ENCODE measurements at places on chromosomes 7 and 10.

DNA sequence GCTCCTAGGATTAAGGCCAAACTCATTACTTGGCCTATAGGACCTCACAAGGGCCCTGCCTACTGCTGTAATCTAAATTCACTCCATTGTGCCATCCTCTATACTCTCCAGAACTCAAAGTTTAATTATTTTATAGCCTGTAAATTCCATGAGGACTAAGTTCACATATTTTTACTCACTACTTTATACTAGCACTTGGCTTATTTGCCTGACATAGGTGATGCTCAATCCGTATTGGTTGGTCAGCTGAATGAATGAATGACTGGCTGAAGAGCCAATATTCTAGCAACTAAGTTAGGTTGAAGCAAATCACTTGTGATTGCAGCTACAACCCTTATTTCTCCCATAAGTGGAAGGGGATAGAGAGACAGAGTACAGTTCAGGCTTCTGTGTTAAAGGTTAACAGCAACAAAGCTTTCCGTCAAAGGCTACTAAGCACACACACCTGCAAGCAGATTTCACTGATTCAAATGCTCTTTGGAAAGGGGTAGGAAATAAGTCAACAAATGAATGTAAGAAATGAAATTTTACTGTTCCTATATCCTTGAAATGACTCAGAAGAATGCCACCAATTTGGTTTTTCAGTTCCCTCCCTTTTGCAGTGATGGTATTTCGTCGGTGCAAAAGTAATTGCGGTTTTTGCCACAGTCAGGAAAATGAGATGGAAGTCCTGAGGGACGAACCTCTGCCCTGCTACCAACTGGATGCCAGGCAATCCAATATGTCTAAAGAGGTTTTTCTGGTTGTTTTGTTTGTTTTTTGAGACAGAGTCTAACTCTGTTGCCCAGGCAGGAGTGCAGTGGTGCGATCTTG lies 120.7 kb downstream of the COL28A1 start:
- no peak for DNase-seq

- no peak for DNase-seq
Observed at GRCh38 chr7:130008941-130009847, 42.0 kb downstream of the ZC3HC1 start.

DNA sequence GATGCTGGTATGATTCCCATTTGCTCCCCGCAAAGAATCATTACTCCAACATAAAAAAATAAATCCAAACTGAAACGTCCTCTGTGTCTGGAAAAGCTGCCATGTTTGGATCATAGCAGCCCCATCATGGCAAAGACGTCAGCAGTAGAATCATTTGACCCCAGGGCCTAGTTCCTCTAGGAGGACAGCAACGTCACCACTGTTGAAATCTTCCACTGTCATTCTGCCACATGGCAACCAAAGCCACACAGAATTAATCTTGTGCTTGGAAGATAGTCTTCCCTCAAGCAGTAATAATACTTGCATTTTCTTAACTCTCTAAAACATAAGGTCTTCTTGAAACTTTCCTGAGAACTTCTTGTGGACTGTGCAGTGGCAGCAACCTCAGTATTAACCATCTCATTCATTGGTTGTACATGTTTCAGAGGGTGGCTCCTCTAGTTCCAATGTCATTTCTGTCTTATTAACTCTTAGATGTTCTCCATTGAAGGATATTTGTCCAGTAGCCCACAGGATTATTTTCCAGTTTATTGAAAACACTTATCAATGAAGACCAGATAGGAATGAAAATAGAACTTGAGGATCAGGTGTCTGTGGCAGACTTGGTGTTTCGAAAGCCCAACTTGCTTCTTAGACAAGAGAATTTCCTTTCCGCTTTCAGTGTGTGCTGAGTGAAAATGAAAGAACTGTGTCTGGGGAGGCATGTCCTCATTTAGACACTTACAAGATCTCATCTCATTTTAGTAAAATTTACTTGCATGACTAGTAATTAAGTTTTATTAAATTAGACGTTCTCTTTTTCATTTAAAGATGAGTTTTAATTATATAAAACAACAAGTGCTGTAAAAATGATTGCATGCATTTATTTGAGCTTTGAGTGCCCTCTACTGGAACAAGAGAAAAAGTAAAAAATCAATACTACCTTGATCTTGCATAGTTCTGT lies 28.9 kb upstream of the INHBA start:
- no peak for DNase-seq

DNA sequence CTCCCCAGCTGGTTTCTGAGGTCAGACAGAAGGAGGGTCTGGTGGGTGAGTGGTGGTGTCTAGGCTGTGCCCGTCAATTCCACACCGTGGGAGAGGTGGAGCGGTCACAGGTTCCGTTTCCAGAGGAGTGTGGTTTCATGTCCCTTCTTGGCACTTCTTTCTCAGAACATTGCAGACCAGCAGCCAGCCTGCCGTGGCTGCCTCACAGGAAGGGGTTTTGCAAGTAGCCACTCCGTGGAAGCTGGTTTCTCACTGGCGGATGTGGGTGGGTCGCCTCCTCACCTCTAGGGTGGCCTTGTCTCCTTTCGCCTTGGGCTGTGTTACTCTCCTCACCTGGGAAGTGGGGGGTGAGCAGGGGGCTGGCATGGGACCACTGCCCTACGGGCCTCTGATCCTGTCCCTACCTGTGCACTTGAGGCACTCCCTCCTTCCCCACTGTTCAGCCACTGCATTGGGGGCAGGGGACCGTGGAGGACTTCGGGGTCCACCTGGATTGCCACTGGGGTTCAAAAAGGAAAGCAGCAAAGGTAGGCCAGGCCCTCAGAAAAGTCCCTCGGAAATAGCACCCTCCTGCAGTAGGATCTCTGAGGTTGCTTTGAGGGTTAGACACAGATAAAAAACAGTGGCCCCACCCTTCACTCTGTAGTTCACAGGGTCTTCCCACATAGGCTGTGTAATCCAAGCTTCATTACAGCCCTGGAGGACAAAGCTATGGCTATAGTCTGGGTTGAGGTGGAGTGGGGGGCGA lies 33.9 kb downstream of the TSPAN14 start:
- DNase-seq = no peak

DNA sequence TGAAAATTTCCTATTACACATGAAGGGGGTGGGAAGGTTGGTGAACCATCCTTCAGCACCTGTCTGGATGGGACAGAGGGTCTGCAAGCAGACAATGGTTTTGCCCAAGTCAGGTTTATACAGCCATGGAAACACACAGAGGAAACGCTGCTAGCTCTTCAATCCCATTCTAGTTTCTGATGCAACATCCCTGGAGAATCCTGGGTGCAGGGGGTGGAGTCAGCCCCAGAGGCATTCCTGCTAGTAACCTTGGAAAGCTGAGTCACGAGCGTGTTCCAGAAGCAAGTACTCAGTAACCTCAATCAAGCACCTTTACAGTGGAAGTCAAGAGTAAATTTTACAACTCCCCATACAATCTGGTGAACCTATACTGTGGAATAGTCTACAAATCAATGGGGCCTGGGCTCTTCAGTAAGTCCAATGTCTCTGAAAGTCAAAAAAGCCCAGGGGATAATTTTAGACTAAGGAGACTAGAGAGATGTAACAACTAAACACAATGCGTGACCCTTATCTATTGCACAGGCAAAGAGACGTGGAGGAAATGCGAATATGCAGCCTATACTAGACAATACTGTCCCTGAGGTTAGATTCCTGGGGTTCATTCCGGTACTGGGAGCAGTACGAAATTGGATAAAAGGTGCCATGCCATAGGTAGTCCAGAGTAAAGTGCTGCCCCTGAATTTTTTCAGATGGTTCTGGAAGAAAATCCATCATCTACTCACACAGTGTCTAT lies 95.4 kb downstream of the ZRANB1 start:
- no peak for DNase-seq

GRCh38 chr10:84944187-84944586 lies 615.8 kb downstream of the CCSER2 start:
- no peak for DNase-seq
